ENCODE measurements at places on chromosomes 7 and 10.

GRCh38 chr7:24826662-24827020 is 69.4 kb upstream of the GSDME start:
- H3K4me1 ChIP-seq = no peaks in the 10 kb centered on the region
- H3K27ac ChIP-seq = no peak overlapping the region
- H3K4me3 ChIP-seq = no peak overlapping the region
- H3K36me3 ChIP-seq = no peaks in the 10 kb centered on the region
- no peak for DNase-seq

DNA sequence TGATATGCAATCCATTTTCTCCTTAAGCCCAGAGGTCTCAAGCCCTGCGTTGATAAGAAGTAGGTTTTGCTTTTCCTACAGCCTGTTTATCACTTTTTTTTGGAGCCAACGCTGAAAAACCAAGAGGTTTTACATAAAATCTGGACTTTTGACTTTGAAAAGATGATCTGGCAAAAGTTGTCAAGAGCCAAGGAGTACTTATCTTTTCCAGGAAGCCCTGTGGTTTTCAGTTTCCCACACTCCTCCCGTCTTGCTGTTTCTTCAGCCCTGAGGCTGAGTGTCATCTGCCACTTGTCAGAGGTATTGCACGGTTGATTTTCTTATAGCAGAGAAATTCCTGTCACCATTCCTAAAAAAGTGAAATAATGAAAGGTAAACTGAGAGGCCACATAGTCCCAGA is 108.7 kb downstream of the TYW1 start:
- DNase-seq = no peak
- H3K27me3 ChIP-seq = no peaks in the 10 kb centered on the region
- H3K36me3 ChIP-seq = no peaks in the 10 kb centered on the region

- DNase-seq = no peak
- H3K4me3 ChIP-seq = no peak overlapping the region
- H3K4me1 ChIP-seq = no peaks in the 10 kb centered on the region
- no peak overlapping the region for H3K27ac ChIP-seq
- H3K27me3 ChIP-seq = no peaks in the 10 kb centered on the region
Observed at GRCh38 chr10:129500617-129501339, 33.7 kb downstream of the MGMT start.

GRCh38 chr7:138750901-138751464 is 46.8 kb upstream of the TMEM213 start:
- peaks cover 5% of the 10 kb centered on the region for H3K4me1 ChIP-seq
- no peaks in the 10 kb centered on the region for H3K27me3 ChIP-seq
- DNase-seq = no peak
- H3K36me3 ChIP-seq = no peaks in the 10 kb centered on the region
- no peak overlapping the region for H3K4me3 ChIP-seq
